Cardiac muscle cell (in vitro differentiated cells and primary cell): ENCODE measurements at places on chromosomes 13 and 19. TPM values are rescaled to one million over a fixed set of nuclear protein-coding genes. Genes with fewer than 3 reads are reported as not detected.

DNA sequence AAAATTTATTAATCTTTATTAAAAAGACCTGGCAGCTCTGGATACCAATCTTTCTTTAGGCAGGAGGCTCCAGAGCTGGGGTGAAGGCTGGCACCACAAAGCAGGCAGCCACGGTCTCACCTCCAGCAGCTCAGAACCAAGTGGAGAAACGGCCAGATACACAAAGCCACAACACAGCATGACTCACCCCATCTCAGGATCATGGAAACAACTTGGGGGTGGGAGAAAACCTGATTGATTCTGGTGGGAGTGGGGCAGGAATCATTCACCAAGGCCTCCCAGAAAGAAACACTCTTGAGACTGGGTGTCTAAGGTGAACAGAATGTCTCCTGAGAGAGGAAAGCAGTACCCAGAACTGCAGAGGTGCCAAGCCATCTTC, 64.2 kb downstream of the CRYL1 start:
- H3K4me1 ChIP-seq, result peaks cover 23% of the 10 kb centered on the region
- H3K36me3 ChIP-seq, result no peaks in the 10 kb centered on the region
- DNase-seq, result peak; percentile 52
- no peak overlapping the region for H3K27ac ChIP-seq

Gene PEG3
- not detected in 2 replicates for total RNA-seq

DNA sequence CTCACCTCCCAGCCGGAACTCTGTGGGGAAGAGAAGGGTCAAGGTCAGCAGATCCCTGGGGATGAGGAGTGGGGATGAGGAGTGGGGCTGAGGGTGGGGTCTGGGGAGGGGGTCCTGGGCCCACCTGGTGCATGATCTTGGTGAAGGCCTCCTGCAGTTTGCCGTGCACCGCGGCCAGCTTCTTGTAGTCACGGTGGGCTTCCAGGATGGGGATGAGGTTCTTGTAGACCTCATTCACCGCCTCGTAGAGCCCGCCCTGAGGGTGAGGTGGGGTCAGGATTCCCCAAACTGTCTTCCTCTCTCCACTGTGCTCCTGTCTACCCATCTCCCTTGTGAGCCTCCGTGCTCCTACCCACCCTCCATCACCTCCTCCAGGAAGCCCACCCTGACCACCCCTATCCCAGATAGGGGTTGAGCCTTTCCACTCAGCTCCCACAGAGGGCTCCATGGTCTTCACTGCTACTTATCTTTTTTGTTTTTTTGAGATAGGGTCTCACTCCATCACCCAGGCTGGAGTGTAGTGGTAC, 6.8 kb upstream of the KANK2 start:
- H3K36me3 ChIP-seq, result no peaks in the 10 kb centered on the region
- no peak overlapping the region for H3K4me3 ChIP-seq
- H3K4me1 ChIP-seq, result peaks cover 13% of the 10 kb centered on the region
- no peak for DNase-seq

- no peak overlapping the region for H3K4me3 ChIP-seq
- H3K36me3 ChIP-seq, result no peaks in the 10 kb centered on the region
- no peaks in the 10 kb centered on the region for H3K4me1 ChIP-seq
- DNase-seq, result no peak
- H3K27me3 ChIP-seq, result no peaks in the 10 kb centered on the region
- no peak overlapping the region for H3K27ac ChIP-seq
These were observed 423.1 kb downstream of the FGF14 start for GRCh38 chr13:101978552-101979315.

GRCh38 chr13:85709721-85710120, 89.5 kb downstream of the SLITRK6 start:
- no peak overlapping the region for H3K27ac ChIP-seq
- no peaks in the 10 kb centered on the region for H3K4me1 ChIP-seq
- H3K27me3 ChIP-seq, result no peaks in the 10 kb centered on the region
- H3K36me3 ChIP-seq, result no peaks in the 10 kb centered on the region

DNA sequence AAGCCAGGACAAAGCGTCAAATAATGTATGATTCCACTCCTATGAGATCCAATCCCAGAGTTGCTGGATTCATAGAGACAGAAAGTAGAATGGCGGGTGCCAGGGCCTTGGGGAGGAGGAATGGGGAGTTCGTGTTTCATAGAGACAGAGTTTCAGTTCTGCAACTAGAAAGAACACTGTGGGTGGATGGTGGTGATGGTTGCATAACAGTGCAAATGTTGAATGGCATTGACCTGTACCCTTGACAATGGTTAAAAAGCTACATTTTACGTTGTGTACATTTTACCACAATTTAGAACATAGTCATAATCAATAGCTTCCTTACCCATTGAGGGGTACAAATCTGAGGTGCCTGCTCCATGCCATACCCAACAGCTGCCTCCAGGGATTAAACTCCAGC, 33.4 kb downstream of the MBD3L2B start:
- H3K27ac ChIP-seq, result no peak overlapping the region
- H3K27me3 ChIP-seq, result no peaks in the 10 kb centered on the region
- H3K4me3 ChIP-seq, result no peak overlapping the region

Gene ZNF829
- 2.3 and 2.7 TPM in 2 replicates for total RNA-seq

DNA sequence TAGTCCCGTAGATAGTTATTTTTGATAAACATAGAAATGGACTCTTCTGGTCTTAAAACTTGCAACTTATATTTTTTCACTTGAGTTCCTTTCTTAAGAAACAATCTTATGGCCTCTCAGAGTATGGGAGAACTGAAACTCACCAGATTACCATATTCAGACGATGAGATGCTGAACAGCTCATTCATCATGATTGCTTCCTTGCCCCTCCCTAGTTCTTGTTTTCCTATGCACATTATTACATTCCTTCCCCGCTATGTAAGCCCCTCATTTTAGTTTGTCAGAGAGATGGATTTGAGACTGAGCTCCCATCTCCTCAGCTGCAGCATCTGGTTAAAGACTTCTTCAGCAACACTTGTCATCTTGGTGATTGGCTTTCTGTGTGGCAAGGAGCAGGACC, 158.5 kb downstream of the SLITRK6 start:
- no peak overlapping the region for H3K27ac ChIP-seq
- H3K4me1 ChIP-seq, result no peaks in the 10 kb centered on the region
- H3K27me3 ChIP-seq, result no peaks in the 10 kb centered on the region
- H3K4me3 ChIP-seq, result no peak overlapping the region

DNA sequence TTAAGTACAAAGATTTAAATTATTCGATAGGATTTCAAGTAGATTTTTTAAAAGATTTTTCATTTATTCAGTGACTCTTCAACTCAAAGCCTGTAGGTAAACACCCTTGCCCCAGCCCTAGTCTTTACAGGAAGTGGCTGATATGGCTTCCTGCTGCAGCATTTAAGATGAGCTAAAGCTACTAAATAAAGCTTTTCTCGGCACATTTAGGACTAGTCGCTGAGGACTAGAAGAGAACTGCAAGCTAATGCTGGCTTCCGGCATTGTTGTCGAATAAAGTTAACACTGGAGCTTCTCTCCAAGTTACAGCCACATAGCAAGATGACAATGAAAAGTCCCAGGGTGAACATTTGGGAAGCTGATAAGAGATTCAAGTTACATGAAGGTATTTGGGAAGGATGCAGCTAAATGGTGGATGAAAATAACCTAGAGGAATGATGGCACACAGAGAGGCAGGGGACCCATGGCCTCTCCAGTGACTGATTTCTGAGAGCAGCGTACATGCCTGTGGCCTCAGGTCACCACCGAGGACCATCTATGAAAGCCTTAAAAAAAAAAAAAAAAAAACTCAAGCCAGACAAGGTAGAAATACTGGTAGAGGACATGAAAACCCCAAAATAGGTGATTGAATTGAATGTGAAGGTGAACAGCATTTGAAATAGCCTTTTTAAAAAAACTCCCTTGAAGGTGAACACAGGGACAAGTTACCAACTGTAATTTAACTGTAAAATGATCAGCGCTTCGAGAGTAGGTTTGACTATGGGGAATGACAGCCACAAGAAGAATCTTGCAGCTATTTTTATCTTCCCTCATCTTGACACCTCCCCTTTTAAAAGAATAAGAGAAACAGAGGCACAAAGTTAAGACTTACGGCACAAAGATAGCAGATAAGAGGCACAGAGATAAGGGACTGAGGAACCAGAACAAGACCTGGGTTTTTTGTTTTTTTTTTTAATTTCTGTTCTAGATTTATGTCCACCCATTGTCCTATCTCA, 155.4 kb downstream of the DCT start:
- H3K27me3 ChIP-seq, result no peaks in the 10 kb centered on the region
- peak overlapping the region; percentile 73 for H3K27ac ChIP-seq
- DNase-seq, result no peak
- no peak overlapping the region for H3K4me3 ChIP-seq

- H3K36me3 ChIP-seq, result no peaks in the 10 kb centered on the region
- no peak overlapping the region for H3K27ac ChIP-seq
- H3K4me1 ChIP-seq, result no peaks in the 10 kb centered on the region
These were observed 58.8 kb downstream of the RGCC start for GRCh38 chr13:41516166-41516565.

Gene GNA15
- total RNA-seq, result 0.12 TPM in 1 of 2 replicates, not detected in the other

Gene CGB8
- total RNA-seq, result not detected in 2 replicates

GRCh38 chr13:21999666-22000065, 328.8 kb downstream of the FGF9 start:
- H3K27ac ChIP-seq, result no peak overlapping the region
- H3K4me1 ChIP-seq, result no peaks in the 10 kb centered on the region
- H3K27me3 ChIP-seq, result no peaks in the 10 kb centered on the region
- H3K36me3 ChIP-seq, result no peaks in the 10 kb centered on the region
- no peak for DNase-seq

DNA sequence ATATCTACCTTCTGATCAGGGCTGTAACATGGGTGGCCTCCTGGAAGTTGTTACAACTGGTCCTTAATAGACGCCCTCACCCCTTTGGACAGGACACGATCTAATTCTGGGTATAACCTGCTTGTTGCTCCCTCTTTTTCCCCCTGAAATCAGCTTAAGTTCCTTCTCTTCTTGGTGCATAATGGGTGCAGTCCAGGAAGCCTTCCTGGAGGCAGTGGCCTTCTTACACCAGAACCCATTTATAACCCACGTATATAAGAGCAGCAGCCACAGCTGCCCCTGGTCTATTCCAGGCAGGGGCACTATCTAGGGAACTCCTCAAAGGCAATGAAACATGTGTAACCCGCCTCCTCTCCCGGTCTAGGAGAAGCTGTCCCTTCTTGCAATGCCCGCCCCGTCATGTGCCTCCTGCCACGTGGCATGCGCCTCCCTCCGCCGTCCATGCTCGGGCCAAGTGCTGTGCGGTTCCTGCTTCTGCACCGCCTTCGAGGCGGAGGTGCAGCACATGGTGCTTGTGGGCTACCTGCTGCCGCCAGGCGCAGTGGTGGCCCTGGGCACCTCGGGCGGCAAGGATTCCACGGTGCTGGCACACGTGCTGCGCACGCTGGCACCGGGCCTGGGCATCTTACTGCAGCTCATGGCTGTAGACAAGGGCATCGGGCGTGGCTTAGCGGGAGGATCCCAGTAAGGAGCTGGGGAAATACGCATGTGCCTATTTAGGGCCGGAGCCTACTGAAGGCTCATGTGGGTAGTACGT, 27.3 kb downstream of the ZNF175 start:
- no peak for DNase-seq
- H3K4me3 ChIP-seq, result no peak overlapping the region
- peaks cover 3% of the 10 kb centered on the region for H3K4me1 ChIP-seq
- no peak overlapping the region for H3K27ac ChIP-seq
- no peaks in the 10 kb centered on the region for H3K27me3 ChIP-seq

DNA sequence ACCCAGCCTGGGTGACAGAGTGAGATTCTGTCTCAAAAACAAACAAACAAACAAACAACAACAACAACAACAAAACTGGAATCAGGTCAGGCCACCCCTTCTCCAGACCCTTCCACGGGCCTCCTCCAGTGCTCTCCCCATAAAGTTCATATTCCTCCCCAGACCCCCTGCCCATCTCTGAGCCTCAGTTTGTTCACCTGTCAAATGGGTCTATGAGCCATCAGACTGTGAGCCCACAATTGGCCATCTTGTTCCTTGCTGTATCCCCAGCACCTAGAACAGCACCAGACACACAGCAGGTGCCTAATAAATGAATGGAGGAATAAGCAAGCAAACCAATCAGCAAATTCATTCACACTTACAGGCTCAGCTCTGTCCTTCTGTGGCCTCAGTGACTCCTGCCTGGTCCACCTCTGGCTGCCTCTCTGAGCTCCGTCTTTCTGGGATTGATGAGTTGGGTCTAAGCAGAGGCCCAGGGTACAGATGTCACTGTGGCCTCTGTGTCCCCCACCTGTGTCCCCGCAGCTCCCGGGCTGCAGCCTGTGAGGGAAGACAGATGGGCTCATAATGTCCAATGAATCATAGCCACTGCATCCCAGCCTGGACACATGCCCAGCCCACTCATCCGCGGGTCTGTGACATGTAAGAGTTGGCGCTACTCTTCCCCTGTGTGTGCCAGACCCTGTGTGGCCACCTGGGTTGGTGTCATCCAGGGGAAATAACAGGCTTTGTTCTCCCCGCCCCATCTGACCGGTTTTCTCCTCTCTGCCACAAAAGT, 19.6 kb upstream of the PTPRS start:
- no peak overlapping the region for H3K4me3 ChIP-seq
- no peak for DNase-seq
- H3K27ac ChIP-seq, result no peak overlapping the region
- H3K27me3 ChIP-seq, result peaks cover 9% of the 10 kb centered on the region
- no peaks in the 10 kb centered on the region for H3K4me1 ChIP-seq
- H3K36me3 ChIP-seq, result no peaks in the 10 kb centered on the region

Gene ANGPTL8
- total RNA-seq, result 1.5 TPM in 1 of 2 replicates, not detected in the other

DNA sequence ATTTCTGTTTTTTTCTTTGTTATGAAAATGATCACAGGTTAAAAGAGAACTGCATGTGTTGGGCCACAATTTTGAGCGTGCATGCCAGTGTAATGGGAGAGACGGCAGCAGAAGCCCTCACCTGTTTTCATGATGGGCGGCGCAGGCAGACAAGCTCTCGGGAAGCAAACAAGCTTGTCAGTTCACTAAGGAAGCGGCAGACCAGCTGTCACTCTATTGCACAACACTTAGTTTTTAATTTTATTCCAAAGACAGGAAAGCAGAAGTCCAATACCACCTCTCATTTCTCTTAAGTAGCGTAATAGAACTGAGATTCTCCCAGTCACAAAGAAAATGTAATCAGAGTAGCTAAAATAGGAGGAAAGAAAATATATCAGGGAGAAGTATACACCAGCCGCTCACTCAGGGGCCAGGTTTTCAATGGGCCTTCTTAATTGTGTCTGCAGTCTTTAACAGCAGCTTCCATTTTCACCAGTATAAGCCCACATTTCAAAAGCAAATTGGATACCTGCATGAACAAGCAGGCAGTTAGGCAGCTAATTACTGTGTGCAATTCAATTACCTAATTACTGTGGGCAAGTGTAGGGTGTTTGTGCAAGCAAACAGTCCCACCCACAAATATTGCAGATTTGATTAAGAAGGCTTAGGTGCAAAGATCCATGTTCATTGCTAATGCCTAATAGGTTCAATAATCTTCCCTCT, 711.4 kb downstream of the DIAPH3 start:
- H3K4me1 ChIP-seq, result peaks cover 9% of the 10 kb centered on the region
- no peak for DNase-seq
- H3K4me3 ChIP-seq, result no peak overlapping the region
- H3K27ac ChIP-seq, result no peak overlapping the region
- no peaks in the 10 kb centered on the region for H3K27me3 ChIP-seq

Gene ZNF570
- total RNA-seq, result 4.6 and 9.0 TPM in 2 replicates

GRCh38 chr13:102657630-102658029, 37.2 kb downstream of the METTL21C start:
- H3K36me3 ChIP-seq, result peaks cover 32% of the 10 kb centered on the region
- H3K4me3 ChIP-seq, result no peak overlapping the region
- no peak overlapping the region for H3K27ac ChIP-seq
- DNase-seq, result no peak

Gene ATP4A
- total RNA-seq, result 0.74 TPM in 1 of 2 replicates, not detected in the other

Gene DGKH
- total RNA-seq, result 3.8 and 11.2 TPM in 2 replicates

GRCh38 chr19:29795461-29796172, 16.2 kb upstream of the CCNE1 start:
- no peaks in the 10 kb centered on the region for H3K27me3 ChIP-seq
- no peaks in the 10 kb centered on the region for H3K36me3 ChIP-seq
- no peaks in the 10 kb centered on the region for H3K4me1 ChIP-seq
- DNase-seq, result no peak
- H3K4me3 ChIP-seq, result no peak overlapping the region

Gene CBARP
- total RNA-seq, result 21.1 and 29.1 TPM in 2 replicates
